NCI-H2171 treated with DMSO at 0.1 percent for 48 hours (cell line): ENCODE measurements at places on chromosomes 7 and 10.

DNA sequence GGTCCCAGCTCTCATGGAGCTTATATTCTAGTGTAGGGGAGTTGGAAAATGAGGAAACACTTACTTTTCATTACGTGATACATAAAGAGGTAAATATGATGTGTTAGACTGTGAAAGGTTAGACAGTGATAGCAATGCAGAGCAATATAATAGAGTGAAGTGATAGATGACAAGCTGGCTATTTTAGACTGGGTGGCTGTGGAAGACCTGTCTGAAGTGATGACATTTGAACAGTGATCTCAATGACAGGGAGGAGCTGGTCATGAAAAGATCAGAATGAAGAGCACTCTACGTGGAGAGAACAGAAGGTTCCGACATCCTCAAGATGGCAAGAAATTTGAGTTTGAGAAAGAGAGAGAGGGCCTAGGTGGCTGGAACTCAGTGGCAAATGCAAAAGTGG, 118.9 kb upstream of the MKLN1 start:
- DNase-seq, result no peak

DNA sequence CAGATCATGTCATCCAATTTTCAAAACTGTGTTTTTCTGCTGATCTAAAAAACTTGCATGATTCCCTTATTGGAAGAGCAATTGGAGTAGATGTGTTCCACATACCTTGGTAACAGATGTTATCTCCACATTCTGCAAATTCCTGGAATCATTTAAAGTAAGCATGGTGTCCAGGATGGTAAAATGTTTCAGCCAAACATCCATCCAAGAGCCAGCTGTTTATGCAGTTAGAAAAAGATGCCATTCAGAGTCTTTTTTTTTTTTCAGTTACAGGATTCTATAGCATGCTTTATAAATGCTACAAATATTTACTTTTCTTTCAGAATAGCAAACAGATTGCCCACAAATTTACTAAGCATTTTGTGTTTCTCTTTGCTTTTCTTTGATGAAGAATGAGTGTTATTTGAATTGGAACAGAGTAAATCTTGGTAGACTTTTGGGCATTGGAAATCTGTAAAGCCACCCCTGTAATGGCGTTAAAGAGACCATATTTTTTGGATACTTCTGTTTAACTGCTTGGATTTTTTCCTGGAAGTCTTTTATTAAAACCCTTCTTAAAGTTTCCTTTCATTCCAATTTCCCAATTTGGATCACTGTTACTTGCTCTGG, 149.8 kb downstream of the GNAT3 start:
- DNase-seq, result no peak

DNA sequence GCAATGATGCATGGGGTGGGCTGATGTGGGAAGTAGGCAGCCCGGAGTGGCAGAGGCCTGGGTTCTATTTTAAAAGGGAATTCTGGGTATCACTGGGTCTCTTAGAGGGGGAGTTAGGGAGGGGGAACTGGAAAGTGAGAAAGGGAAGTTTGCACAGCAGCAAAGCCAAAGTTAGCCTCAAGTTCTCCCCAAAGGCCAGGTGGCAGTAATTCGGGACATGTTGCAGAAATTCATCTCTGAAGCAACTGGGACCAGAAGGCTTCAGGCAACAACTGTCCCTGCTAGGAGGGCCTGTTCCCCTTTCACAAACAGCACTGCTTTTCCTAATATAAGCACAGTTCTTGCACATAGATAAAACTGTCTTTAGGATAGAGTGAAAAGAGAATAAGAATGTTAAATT, 67.4 kb downstream of the NOD1 start:
- no peak for DNase-seq

DNA sequence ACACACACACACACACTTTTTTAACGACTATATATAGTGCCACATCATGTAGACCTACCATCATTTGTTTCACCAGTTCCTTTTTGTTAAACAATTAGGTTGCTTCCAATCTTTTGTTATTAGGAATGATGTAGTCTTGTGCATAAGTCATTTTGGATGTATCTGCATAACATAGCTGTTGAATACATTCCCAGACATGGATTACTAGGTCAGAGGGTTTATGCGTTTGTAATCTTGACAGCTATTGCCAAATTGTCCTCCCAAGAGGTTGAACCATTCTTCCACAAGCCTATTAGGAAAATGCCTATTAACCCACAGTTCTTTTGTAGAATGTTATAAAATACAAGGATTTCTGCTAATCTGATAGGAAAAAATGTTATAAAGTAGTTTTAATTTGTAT, 87.3 kb downstream of the PALS2 start:
- no peak for DNase-seq

GRCh38 chr10:100786591-100786990, 41.2 kb downstream of the PAX2 start:
- DNase-seq, result no peak

- DNase-seq, result no peak
These were observed 19.8 kb upstream of the ALOX5 start for GRCh38 chr10:45354261-45354660.

DNA sequence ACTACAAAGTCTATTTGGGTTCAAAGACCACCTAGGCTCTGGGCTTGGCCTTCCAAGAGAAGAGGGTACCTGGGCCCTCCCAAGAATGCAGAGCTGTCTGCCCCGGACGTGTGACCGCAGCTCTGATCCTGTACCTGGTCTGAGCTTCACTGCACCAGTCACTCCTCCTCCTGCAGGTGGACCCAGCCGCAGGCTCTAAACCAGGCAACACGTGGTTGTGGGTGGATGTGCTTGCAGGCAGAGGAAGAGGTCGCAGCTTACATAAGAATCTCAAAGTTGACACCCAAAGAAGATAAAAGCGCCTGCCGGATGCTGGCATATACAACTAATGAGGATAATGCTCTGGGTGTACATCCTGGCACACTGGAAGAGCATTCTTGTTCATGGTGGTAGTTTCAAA, 9.4 kb upstream of the PFKP start:
- DNase-seq, result no peak

GRCh38 chr7:5500056-5500776, 76.6 kb upstream of the TNRC18 start:
- DNase-seq, result no peak
